ENCODE measurements at places on chromosomes 11 and 22.

DNA sequence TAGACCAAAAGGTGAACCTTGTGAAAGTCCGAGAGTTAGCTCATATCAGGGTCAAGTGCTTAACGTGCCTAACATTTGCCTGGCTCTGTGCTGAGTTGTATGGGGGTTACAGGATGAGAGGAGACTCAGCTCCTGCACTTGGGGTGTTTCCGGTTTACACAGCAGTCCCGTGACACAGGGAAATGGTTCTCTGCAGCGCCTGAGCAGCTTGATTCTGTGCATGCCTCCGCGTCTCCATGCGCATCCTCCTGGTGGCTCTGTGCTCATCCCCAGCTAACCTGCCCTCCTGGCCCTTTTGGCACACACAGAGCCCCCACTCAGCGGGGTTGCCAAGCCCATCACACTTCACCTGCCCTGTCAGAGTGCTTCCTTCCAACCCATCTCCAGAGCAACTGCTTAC lies 238.3 kb upstream of the TBCEL start:
- no peak for DNase-seq

DNA sequence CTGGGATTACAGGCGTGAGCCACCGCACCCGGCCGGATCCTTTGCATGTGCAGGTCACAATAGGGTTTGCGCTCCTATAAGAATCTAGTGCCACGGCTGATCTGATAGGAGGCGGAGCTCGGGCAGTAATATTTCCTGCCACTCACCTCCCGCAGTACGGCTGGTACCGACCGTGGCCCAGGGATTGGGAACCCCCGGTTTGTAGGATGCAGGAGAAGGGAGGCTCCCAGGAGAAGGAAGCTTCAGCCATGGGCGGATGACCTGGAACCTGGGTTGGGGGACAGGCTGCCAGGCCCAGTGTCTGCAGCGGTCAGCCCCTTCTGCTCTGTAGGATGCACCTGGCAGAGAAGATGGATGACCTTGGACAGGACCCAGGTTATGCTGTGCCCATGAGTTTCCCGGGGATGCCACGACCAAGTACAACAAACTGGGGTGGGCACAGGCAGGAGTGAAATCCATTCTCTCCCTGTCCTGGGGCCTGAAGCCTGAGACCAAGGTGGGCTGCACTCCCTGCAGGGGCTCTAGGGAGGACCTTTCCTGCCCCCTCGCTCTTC lies 818.9 kb downstream of the BRD1 start:
- DNase-seq = no peak

DNA sequence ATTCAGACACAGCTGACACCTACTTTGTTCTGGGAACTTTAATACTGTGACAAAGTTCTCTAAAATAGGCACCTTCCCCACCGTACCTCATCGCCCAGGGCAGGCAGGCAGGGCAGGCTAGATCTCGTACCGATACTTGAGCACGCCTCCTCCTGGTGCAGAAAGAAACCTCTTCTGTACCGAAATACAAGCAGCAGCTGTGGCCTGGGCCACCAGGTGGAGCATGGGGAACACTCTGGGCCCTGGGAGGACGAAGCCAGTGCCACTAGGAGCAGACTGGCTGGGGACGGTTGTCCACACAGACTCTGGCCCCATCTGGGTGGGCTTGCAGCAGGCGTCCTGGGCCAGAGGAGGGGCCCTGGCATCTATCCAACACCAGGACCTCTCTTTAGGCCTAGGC lies 12.8 kb downstream of the PMM1 start:
- DNase-seq = peak; percentile 23

- DNase-seq = no peak
Observed at GRCh38 chr11:27600656-27601055, 94.1 kb upstream of the LIN7C start.

GRCh38 chr11:10511181-10511621 lies 29.8 kb downstream of the RNF141 start:
- DNase-seq = no peak
